ENCODE measurements at places on chromosomes 7 and 10.

GRCh38 chr7:18626717-18627116, 131.2 kb downstream of the HDAC9 start:
- DNase-seq, result no peak

DNA sequence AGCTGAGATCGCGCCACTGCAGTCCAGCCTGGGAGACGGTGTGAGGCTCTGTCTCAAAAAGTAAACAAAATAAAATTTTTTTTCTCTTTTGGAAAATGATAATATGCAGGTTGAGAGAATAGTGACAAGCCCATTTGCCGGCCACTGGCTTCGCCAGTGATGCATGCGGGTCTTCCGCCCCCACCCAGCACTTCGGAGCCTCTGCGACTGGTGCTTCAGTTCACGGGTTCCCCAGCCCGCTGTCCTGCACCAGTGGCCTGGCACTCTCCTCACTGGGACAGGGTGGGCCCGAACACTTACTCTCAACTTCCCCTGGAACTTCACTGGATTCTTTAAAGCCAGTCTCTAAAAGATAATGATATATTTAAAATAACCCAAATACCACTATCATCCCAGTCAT, 2.7 kb downstream of the SUN1 start:
- no peak for DNase-seq

- no peak for DNase-seq
These were observed 185.9 kb downstream of the DPY19L1 start for GRCh38 chr7:34851431-34851830.

DNA sequence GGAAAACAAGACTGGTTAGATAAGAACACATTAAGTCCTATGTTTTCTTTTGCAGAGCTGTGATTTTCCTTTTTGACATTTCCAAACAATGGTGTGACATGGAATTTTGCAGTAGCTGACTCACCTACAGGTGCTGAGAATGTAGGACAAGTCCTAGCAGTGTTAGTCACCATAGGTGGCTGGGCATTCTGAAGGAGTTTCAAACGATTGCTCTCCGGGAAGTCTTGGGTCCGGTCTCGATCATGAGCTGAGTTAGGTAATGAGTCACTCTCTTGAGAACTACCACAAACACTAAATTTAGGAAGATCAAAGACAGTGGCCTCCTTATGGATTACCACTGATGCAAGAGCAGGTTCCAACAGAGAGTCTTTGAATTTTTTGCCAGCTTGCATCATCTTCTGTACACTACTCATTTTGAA, 3.6 kb downstream of the FIGNL1 start:
- peak; percentile 70 for DNase-seq

GRCh38 chr7:48427671-48428070, 256.4 kb downstream of the ABCA13 start:
- no peak for DNase-seq

GRCh38 chr7:55140221-55140940, 121.6 kb downstream of the EGFR start:
- peak; percentile 43 for DNase-seq

- DNase-seq, result no peak
These were observed 1.9 kb downstream of the FGF8 start for GRCh38 chr10:101773923-101774588.

- no peak for DNase-seq
These were observed 136.6 kb downstream of the ARID5B start for GRCh38 chr10:62037890-62038608.

- no peak for DNase-seq
These were observed 68.1 kb downstream of the MTERF1 start for GRCh38 chr7:91812388-91812787.

DNA sequence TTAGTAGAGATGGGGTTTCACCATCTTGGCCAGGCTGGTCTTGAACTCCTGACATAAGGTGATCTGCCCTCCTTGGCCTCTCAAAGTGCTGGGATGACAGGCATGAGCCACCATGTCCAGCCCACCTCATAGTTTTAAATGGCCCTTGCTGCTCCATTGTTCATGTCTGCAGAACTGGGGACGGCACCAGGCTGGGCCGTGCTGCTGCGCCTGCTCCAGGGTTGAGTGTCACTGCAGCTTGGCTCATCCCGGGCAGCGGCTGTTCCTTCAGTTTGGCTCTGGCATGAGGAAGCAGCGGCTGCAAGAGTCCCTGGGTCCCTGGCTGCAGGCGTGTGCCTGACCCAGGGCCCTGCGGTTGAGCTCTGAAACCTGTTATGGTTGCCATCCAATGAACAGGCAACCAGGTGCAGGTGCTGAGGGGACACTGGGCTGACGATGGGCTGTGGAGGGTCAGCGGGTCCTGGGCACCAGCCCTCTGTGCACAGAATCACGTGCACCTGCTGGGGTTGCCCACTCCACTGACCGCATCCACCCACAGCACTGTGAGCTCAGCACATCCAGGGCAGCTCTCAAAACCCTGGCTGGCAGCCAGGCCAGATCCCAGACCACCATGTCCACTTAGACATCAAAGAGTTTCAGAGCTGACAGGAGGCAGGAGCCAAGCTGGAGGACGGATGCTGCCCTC, 70.2 kb upstream of the PPP2R2D start:
- no peak for DNase-seq

DNA sequence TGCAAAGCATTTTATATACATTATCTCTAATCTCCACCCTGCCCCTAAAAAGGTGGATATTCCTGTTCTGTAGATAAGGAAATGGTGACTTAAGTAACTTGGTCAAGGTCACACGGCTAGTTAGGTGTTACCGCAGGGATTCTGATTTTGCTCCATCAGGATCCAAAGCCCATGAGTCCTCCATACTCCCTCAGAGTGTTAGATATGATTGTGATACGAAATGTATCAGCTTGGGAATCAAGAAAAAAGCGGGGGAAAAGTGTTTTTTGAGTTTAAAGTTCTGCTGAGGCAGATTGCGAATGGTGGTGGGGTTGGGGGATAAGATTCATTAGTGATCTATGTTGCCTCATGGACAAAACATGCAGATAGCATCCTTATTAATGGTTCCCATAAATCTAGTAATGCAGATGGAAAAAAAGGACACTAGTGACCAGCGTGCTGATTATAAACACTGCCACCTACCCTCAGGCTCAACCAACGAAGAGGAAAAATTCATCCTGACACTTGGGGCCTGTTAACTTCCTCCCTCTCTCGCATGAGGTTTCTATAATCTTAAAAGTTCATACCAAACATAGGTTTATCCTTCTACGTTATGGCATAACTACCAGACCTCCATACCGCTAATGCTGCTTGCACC, 2.3 kb downstream of the ICA1 start:
- no peak for DNase-seq

GRCh38 chr10:11560076-11560709, 51.3 kb downstream of the USP6NL start:
- peak; percentile 63 for DNase-seq

DNA sequence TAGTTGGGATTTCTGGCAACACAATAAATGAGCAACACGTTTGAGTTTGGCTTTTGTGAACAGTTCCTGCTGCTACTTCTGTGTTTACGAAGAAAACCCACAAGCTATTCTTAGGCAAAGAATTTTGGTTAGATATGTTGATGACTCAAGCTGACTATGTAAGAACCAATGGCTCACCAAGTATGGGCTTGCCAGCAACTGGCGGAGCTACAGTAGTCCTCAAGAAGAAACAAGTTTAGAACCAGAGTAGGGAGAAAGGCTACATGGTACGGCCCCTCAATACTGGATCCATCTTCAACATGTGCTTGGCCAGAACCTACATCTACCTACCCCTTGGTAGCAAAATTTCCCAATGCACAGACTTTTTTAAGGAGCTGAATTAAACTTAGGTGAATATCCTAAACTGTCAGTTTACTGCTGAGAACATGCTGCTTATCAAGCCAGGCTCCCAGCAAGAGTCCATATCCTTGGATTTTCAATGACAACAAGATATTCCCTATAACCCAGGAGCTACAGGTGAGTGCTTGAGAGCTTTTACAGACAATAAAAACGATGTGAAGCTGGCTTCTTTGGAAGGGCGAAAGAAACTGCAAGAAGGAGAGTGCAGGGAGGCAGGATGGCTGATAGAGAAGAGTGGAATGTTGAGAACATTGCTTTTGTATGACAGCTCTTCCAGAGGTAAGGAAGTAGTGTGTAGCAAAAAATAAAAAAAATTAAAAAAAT, 74.3 kb upstream of the ASAH2 start:
- DNase-seq, result peak; percentile 64

GRCh38 chr10:124619802-124620490, 124.2 kb downstream of the FAM53B start:
- peak; percentile 69 for DNase-seq

GRCh38 chr7:54961391-54961790, 57.4 kb upstream of the EGFR start:
- no peak for DNase-seq
